ENCODE measurements at places on chromosomes 7 and 10.

DNA sequence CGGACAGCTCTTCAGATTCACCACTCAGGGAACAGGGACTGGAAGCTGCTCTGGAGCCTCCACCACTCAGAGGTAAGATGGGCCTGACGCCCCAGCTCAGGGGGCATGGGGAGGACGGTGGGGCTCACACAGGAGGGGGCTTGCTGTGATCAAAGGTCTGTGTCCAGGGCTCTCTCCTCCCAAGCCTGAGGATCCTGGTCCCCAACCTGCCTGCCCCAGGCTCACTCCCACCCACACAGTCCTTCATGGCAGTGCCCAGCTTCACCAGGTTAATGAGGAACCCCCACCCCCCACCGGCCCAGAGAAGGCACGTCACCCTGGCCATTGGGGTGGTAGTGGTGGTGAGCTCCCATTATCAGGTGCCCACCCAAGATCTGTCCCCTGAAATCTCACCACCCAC is 926.7 kb upstream of the ZNF722 start:
- DNase-seq = no peak

GRCh38 chr10:52951824-52952223 is 179.2 kb upstream of the MBL2 start:
- no peak for DNase-seq

DNA sequence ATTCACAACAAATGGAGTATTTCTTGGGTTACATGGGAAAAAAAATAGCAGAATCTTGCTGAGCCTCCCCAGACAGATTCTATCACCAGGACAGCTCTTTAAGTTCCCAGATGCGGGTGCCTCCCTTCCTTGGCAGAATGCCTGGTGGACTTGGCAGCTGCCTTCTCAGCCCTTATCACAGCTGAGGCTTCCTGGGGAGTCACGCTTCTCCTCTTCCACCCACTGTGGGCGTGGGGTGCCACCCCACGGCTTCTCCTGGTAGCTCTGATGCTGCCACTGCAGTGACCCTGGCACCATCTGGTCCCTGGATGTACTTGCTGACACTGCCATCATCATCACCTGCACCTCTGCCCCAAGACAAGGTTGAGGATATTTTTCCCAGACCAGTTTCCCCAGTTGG is 16.2 kb upstream of the NME8 start:
- no peak for DNase-seq

DNA sequence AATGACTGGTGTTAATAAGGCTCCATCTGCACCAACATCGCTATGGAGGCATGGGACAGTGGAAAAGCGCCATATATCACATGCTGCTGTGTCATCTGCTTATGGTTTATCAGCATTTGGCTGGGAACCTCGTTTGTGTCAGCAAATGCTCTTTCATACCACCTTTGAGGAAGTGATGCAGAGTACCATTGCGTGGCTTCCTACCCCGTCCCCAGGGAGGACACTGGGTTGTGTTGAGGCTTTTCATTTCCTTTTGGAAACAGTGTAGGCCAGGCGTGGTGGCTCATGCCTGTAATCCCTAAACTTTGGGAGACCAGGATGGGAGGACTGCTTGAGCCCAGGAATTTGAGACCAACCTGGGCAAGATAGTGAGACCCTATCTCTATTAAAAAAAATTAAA is 6.8 kb downstream of the TACR2 start:
- DNase-seq = no peak

- DNase-seq = no peak
These were observed 115.6 kb downstream of the DPP6 start for GRCh38 chr7:154167807-154168206.

DNA sequence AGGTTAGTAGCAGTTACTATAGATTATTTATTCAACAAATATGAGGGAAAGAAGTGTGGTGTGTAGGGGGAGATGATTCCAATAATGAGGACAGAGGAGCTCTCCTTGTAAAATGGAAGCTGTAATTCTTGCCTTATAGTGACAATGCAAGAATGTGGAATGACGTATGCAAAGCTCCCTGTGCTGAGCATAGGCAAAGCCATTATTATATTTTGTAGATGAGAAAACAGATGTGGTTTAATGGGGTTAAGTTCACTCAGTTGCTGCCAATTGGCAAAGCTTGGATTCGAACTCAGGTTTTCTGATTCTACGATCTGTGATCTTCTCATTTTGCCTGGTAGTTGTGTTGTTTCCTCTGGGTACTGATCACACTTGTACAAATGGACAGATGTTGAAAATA is 153.3 kb downstream of the LSMEM1 start:
- no peak for DNase-seq

DNA sequence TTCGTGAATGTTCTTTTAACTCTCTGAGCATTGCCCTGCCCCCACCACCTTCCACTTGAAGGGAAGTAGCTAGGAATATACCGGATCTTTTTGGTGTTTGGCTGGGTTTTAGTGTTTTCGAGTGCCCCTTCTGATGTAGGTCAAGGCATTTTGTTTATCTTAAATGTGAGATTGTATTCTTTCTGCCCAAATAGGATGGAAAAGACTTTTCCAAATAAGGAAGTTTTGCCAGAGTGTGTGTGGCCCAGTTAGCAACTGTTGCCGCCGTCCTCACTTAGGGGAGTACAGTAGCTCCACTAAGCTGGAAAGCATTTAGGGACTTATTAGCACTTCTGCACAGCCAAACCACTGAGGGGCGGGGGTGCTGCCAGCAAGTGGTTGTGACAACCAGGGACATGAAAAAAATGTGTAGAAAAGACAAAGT is 29.8 kb upstream of the VCL start:
- DNase-seq = no peak

- DNase-seq = no peak
These were observed at the start of gene CPXM2 for GRCh38 chr10:123891144-123892071. Gene CPXM2, minus strand, starts transcription at chr10:123891807. Its CDS starts 148 bp downstream, at chr10:123891659.

DNA sequence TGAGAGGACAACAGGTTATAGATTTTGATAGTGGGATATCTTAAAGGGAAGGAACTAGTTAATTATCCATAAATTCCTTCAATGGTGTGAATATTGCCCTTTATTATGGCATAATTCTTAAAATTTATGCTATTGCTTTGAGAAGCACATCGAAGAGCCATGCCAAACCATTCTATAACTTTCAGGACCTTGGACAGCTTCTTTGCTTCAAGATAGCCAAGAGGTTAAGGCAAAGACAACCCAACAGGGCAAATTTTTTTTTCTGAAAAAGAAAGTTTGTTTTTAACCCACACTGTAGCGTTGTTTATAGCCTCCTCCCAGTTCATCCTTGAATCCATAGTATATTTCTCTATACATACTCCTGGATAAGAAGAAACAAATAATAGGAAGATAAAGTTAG is 103.2 kb downstream of the NRG3 start:
- no peak for DNase-seq

DNA sequence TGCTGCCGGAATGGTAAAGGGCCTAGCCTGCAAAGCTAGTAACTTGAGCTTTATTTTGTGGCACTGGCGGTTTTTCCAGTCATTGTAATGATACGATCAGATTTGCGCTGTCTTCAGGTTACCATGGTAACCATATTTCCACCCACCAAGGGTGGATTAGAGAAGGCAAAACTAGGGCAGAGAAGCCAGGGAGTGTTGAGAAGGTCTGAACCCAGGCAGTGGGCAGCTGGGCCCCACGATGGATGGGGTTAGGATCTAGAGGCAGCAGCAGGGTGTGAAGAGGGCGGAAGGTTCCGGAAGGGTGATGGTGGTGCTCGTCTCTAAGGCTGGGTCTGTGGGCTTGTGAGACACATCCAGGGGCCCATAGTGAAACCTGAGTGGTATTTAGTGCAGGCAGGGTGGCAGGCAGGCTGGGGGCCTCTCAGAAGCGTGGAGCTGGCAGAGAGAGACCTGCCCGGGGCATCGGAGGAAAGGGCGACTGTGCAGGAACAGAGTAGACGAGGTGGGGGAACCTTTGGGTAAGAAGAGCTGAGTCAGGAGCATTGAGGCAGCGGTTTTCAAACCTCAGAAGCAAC is 87.9 kb upstream of the GTF2I start:
- peak; percentile 20 for DNase-seq

DNA sequence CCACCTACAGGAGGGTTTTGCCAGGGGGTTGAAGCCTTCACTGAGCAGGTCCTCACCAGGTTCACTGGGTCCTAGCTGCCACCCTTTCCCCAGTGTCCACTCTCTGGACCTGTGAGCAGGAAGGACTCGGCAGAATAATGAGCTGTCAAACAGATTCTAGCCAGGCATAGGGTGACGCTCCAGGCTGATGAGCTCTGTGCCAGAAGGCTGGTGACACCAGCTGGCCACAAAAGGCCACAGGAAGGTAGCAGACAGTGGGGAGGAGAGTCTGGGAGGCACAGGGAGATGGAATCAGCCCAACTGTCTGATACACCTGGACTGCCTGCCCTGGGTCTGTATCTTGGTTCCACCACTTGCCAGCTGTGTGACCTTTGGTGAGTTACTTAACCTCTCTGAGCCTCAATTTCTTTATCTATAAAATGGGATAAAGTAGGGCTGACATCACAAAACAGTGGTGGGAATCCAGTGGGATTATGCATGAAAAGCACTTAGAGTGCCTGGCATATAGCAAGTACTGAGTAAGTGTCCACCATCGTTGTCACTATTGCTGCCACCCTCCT is 26.7 kb upstream of the NDST2 start:
- no peak for DNase-seq

GRCh38 chr10:2488446-2489005 is 578.8 kb upstream of the PFKP start:
- no peak for DNase-seq

GRCh38 chr7:1108264-1108920 is 20.5 kb downstream of the GPER1 start:
- DNase-seq = no peak

GRCh38 chr10:60114765-60115586 is 208.6 kb upstream of the CCDC6 start:
- DNase-seq = no peak

GRCh38 chr7:38163671-38164070 is 14.4 kb upstream of the STARD3NL start:
- no peak for DNase-seq

DNA sequence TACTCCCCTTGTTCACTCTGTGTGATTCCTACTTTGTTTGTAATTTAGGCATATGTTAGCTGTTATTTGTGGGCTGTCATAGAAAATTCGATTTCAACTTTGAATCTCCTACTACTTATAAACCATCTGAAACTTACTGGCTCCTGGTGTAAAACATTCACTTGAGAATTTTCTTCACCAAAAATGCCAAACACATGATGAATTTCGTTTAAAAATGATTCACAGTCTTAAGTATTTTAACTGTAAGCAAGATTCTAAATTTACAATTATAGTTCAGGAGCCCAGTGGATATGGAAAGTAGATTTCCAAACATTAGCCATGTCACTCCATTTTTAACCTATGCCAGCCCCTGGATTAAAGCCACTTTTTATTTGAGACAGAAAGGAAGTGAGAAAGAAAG is 3.1 kb downstream of the CPED1 start:
- no peak for DNase-seq

- no peak for DNase-seq
These were observed 140.6 kb downstream of the PTPN20 start for GRCh38 chr10:47051741-47052238.

GRCh38 chr7:45589061-45589460 is 14.9 kb downstream of the ADCY1 start:
- no peak for DNase-seq

DNA sequence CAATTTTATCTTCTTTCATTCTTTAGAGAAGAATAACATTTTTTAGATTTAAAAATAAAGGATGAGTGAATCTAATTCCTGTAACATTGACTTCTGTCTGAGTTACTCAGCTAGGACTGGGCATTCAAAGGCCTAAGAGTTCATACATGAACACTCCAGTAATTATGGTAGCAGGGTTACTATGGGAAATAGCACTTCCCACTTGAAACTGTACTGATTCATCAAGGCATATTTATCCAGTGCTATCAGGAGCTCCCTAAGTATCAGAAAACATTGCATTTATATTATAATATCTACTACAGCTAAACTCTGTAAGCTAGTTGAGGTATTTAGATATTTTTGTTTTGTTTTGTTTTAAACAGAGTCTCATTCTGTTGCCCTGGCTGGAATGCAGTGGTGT is 41.8 kb downstream of the NDUFB2 start:
- no peak for DNase-seq

DNA sequence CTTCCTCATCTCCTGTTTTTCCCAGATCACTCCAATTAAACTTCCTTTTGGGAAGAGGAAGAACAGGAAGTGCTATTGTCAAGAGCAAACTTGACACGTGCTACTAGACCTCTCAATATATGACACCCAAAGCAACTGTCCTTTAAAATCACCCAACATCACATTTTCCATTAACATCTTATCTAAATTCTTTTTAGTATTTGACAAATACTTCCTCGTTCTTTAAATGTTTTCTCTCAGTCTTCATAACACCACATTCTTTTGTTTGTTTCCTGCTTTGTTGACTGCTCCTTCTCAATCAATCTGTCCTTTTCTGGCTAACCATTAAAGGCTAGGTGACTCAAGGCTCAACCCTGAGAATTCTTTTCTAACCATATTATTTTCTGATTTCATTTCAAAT is 7.1 kb upstream of the TFPI2 start:
- DNase-seq = no peak

DNA sequence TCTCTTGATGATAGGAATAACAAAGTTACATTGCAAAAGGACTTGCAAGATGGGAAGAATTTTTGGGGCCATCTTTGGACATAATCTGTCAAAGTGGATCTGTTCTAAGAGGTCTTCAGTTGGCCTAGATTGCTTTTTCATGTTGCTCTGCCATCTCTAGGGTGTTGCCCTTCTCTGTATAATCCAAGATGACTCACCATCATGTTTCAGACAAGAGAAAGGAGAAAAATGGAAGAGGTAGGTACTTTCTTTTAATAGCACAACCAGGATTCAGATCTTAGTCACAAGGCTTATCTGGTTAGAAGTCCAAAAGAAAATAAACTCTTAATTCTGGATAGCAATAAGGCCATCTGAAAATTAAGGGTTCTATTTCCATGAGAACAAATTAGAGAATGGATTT is 38.7 kb upstream of the FOXP2 start:
- no peak for DNase-seq

DNA sequence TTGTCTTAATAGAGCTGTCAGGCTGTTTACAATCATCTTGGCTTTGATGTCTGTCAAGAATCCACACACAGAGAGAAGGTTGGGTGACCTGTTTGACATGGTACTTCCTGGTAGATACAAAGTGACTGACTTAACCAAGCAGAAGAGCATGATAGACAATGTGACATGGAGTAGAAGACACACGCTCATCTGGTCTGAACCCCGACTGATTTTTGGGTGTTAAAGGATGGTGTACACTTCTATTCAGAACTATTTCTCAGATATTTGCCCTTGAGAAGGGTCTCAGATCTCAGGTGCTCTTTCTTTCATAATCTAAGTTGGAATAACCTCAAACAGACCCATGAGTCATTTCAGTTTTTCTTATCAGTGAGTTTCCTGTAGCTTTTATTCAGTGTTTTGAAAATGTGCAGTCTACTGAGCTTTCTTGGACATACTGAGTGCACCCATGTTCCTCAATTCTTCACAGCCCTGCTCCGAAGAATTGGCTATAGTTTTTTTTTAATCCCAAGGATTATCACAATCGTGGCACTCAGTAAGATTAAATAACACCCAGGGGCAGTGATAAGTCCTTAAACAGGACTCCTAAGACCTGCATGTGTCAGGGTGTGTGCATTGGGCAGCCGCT is 46.4 kb upstream of the NXPH1 start:
- DNase-seq = no peak

GRCh38 chr7:18916826-18917225 is 200.6 kb downstream of the TWIST1 start:
- no peak for DNase-seq

GRCh38 chr7:144534196-144534595 is 130.7 kb upstream of the NOBOX start:
- DNase-seq = no peak

- no peak for DNase-seq
These were observed 154.5 kb downstream of the WDR37 start for GRCh38 chr10:1210667-1211066.

- no peak for DNase-seq
These were observed 57.4 kb downstream of the NUTM2E start for GRCh38 chr10:79883986-79884385.
